ENCODE measurements at places on chromosomes 6 and 20.

DNA sequence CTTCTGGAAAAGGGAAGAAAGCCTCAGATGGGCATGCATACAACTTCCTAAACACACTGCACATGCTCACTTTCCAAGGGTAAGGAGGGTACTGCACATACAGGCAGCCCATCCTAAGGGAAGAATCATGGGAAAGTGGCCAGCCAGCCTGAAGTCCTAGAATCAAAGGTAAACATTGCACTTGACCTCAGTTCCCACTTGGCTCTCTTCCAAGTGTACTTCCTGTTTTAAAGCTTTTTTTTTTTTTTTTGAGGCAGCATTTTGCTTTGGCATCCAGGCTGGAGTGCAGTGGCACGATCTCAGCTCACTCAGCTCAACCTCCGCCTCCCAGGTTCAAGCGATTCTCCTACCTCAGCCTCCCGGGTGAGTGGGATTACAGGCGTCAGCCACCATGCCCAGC, 225.3 kb upstream of the EPHA7 start:
- DNase-seq, result no peak

- DNase-seq, result no peak
These were observed 14.9 kb upstream of the STAU1 start for GRCh38 chr20:49203011-49203410.

DNA sequence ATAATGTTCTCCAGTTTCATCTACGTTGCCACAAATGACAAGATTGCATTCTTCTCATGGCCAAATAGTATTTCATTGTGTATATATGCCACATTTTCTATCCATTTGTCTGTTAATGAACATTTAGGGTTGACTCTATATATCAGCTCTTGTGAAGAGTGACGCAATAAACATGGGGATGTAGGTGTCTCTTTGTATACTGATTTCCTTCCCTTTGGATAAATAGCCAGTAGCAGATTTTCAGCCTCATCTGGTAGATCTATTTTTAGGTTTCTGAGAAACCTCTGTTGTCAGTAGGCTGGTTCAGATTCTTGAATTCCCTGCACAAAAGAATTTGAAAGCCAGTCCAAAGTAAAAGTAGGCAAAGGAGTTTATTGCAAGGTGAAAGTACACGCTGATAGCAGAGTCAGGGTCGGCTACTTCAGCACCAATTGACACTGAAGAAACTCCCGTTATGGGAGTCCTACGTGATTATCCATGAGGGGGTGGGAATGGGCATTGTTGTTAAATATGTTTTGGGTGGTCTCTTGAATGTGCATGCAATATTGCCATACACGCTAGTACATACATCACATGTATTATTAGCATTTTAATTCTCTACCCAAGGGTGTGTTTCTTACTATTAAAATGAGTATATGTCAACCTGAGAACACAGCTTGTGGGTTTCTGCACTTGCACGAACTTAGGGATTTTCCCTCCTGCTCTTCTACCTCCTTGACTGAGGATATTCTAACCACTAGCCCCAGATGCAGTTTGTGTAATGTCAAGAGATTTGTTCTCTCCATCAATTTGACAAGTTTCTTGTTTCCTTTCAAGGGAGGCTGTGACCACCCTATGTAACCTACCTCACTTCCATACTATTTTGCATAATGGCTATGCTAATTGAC, 14.4 kb upstream of the SLC17A2 start:
- DNase-seq, result no peak

DNA sequence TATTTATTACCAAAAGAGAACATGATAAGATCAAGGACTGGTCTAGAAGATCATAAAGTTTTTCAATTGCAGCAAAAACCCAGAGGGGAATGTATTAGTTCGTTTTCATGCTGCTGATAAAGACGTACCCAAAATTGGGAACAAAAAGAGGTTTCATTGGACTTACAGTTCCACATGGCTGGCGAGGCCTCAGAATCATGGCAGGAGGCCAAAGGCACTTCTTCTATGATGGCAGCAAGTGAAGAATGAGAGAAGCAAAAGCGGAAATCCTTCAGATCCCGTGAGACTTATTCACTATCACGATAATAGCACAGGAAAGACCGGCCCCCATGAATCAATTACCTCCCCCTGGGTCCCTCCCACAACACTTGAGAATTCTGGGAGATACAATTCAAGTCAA, 57.7 kb upstream of the HIVEP2 start:
- DNase-seq, result no peak

DNA sequence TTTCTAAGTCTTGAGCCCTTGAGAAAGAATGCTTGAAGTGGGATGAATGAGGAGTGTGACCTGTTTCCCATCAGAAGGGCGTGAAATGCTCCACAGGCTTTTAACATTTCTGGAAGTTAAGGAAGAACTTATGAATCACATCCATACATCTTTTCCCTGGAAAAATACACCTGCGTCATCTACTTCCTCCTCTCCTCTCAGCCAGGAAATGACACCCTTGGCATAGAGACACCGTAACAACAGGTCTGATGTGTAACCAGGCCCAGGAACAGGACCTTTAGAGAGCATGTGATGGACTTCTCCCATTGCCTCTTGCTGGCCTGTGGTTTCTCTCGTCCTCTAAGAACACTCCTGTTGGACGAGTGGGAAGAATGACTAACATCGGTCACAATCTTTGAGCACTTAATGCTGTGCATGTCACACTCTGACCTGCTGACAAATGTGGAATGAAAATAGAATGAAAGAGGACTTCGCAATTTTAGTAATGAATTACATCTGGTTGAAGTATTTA, 28.5 kb upstream of the CITED2 start:
- DNase-seq, result no peak

DNA sequence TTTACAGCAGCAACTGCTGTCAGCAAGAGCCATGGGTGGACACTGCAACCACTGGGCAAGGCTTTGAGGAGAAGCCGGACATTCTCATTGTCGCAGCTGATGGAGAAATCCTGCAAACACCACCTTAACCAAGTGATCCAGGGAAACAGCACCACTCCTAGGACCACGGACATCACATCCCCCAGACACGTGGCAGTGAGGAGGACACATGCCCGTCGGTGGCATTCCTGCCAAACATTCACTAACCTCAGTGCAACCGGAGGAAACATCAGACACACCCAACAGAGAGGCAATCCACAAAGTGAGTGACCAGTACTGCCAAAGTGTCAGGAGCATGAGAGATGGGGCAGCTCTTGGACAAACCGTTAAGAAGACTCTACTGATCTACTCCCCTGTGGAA, 16.6 kb upstream of the IRF4 start:
- DNase-seq, result no peak

- no peak for DNase-seq
These were observed 8.0 kb upstream of the IDH3B start for GRCh38 chr20:2671977-2672376.

DNA sequence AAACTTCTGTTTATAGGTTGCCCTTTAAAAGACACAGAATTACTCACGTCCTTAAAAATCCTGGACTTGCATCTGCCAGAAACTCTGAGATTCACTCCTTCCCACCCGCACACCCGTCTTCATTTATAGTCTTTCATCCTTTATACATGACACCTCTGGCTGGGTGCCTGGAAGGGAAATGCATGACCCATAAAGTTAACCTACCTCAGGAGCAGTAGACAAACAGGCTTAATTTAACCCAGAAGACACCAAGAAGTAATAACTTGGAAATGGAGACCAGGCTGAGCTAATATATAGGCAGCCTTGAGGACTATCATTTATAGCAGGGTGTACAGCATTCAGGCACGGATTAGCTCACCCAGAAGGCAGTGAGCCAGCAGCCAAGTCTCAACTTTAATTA, 429.0 kb upstream of the NRSN1 start:
- DNase-seq, result no peak

GRCh38 chr6:150418827-150419594, 50.2 kb downstream of the IYD start:
- DNase-seq, result no peak

DNA sequence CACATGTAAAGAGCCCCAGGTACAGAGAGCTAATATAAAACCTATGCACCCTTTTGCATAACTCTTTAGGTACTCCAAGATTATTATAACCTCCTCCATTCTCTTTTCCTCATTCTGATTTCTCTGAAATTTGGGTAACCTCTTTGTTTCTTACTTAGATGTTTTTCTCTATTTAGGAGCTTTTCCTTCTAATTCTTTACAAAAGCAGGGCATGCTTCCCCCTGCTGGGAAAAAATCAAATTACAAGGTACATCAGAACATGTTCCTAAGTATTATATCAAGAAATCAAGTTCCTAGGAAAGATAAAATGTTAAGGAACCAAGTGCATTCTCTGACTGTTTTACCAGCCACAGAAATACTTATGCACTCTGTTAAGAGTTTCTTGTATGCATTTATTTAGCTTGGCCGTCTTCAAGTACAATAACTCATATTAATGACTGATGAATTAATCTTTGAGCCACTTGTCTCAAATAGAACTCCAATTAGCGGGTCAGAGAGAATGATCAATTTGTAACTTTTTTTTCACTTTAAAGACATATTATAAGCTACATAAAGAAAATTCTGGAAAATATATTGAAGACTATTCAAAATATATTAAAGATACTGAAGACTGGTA, 2.1 kb downstream of the KHDRBS2 start:
- DNase-seq, result no peak

- no peak for DNase-seq
These were observed 1.9 kb downstream of the HRH3 start for GRCh38 chr20:62217913-62218773.
